Calu3 (cell line): ENCODE measurements at places on chromosomes 5 and 9. TPM values are rescaled to one million over a fixed set of nuclear protein-coding genes. Genes with fewer than 3 reads are reported as not detected.

The CEP120 gene
- 25.0 and 27.1 TPM in 2 replicates for total RNA-seq

The LMX1B gene
- total RNA-seq, result not detected in 2 replicates

The UGT3A2 gene
- total RNA-seq, result not detected in 2 replicates

The MAP1B gene
- total RNA-seq, result 21.5 and 34.6 TPM in 2 replicates

The GFRA3 gene
- total RNA-seq, result 0.54 and 0.83 TPM in 2 replicates

The PCDHGA3 gene
- not detected in 2 replicates for total RNA-seq
